CD8-positive, alpha-beta T cell (primary cell): ENCODE measurements at places on chromosomes 5 and 9.

GRCh38 chr9:87447547-87448432 is 49.9 kb upstream of the DAPK1 start:
- DNase-seq, result no peak

DNA sequence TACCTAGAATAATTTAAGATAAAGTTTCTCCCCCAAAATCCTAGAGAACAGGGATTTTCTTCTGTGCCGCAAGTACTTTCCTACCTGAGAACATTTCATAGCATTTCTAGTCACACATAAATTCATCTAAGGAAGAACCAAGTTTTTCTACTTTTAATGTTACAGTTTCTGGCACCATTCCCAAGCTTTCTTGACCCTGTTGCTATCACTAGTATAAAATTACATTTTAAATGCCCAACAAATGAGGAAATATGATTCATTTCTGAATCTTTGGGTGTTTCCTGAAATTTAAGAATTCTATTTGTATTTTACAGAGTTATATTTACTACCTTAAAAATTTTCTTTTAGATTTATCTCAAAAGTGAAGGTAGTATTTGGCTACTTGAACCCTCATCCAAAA is 137.8 kb downstream of the LPAR1 start:
- DNase-seq, result no peak

- DNase-seq, result no peak
Observed at GRCh38 chr5:86737579-86737978, 119.8 kb downstream of the COX7C start.

- no peak for DNase-seq
Observed at GRCh38 chr5:82150559-82150958, 127.6 kb downstream of the RPS23 start.

DNA sequence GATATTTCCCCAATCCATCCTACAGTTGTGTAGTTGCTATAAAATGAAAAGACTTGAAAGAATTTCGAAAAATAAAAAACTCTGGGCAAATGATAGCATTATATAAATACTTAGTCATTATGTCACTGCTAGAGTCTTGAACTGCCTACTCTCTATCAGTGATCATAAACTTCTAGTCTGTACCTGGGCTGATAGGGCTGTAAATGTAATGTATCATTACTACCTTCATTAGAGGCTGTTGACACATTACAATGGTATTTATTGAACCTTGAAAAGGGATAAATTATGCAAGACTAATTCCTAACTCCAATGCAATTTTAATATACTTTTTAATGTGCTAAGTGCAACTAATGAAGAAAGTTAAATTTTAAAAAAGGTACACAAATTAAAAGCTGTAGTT is 214.1 kb upstream of the EFNA5 start:
- DNase-seq, result no peak

- no peak for DNase-seq
Observed at GRCh38 chr5:96726802-96727201, 64.6 kb downstream of the CAST start.

DNA sequence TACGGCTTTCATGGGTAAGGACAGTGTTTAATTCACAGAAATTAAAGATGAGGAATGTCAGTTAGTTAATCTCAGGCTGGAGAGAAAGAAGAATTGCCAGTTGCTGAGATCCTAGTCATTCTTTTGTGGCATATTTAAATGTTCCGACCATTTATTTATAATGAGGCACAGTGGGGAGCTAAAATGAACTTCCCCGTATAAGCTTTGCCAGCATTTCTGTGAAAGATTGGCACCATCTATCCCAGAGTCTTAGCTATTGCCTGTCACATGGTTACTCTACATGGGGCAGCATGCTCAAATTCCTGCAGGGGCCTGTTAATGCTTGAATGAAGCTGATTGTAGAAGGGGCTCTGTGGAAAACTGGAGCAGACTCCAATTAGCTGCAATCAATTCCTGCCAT is 314.1 kb downstream of the PRELID2 start:
- DNase-seq, result no peak

- DNase-seq, result no peak
Observed at GRCh38 chr9:134367791-134368490, 41.7 kb downstream of the RXRA start.

- DNase-seq, result no peak
Observed at GRCh38 chr5:88854769-88855168, 28.2 kb downstream of the MEF2C start.

- DNase-seq, result no peak
Observed at GRCh38 chr5:5436203-5436760, 13.8 kb downstream of the ICE1 start.

DNA sequence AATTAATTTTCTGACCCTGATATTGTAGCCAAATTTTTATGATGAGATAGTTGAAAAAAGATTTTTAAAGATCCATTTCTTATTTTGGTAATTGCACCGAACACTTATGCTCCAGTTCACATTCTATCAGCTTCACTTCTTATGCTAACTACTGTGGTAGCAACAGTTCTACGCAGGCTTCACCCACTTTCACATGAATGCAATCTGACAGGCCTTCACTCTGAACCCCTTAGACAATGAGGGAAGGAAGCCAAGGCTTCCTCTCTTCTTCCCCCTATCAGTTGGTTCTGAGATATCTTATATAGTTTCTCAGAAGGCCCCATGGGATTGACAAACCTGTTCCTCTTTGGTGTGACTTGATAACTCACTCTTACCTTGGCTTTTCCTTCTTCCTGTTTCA is 185.8 kb downstream of the CETN3 start:
- no peak for DNase-seq

DNA sequence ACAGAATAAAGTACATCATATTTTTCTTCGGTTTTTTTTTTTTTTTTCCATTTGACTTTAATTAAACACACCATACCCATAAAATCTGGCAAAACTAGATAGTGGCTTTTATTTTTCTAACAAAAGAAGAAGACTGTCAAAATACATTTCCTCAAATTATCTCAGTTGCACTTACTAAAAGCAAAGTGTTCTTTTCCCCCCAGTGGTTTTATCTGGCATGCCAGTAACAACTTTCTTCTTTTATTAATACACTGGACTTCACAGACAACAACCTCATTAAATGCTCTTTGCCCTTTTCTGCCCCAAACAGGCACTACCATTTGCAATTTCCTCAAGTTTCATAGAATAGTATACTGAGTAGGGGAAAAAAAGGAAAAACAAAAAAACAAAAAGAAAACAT is 1792.3 kb downstream of the EFNA5 start:
- DNase-seq, result no peak

DNA sequence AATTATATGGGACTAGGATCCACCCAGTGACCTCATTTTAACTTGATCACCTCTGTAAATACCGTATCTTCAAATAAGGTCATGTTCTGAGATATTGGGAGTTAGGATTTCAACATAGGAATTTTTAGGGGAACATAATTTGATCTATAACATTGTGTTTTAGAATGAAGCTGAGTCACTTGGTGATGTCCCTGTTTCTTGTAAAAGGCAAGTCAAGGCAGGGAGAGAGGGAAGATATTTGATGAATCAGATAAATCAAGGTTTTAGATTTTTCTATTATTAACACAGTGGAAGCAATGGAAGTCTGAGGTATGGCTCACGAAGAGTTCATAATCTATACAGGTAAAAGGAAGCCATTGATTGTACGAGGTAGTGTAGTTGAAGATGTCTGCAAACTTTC is 11.8 kb upstream of the GPR151 start:
- no peak for DNase-seq

- DNase-seq, result no peak
Observed at GRCh38 chr5:55454282-55454681, 80.5 kb downstream of the PLPP1 start.

DNA sequence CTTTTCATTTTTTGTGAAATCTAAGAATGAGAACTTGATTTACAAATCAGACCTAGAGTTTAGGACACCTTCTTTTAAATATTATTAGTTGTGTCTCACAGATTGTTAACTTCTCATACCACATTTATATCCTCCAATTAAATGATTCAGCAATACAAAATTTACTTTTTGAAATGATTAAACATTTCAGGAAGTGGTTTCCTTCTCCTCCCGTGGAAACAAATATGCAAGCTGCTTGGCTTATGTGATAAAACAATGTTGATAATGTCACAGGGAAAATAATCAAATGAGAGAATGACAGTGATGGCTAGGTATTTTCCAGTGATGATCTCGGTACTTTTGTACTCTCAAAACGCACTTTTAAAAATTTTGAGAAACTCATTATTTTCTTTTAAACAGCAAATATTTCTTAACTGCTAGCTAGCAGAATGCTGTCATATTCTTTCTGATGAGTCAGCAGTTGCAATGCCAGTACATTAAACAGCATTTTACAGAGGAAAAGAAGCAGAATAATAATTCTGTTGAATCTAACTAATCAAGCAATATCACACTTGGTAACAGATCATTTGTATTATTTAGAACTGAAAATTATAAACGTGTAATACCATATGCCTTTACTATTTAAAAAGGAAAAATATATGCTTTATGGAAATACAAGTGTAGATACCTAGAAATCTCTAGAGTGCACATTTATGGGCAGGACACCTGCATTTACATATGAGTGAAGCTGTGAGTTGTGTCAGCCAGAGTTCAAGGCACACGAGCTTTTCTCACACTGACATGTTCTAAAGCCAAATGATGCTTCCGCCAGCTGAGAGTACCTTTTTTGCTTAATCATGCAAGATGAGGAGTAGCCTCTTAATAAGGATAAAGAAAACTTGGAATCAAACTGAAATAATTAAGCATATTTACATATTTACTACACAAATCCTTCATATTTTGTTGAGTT is 53.6 kb upstream of the CDH18 start:
- no peak for DNase-seq

GRCh38 chr5:95220381-95220780 is 64.5 kb downstream of the MCTP1 start:
- no peak for DNase-seq

DNA sequence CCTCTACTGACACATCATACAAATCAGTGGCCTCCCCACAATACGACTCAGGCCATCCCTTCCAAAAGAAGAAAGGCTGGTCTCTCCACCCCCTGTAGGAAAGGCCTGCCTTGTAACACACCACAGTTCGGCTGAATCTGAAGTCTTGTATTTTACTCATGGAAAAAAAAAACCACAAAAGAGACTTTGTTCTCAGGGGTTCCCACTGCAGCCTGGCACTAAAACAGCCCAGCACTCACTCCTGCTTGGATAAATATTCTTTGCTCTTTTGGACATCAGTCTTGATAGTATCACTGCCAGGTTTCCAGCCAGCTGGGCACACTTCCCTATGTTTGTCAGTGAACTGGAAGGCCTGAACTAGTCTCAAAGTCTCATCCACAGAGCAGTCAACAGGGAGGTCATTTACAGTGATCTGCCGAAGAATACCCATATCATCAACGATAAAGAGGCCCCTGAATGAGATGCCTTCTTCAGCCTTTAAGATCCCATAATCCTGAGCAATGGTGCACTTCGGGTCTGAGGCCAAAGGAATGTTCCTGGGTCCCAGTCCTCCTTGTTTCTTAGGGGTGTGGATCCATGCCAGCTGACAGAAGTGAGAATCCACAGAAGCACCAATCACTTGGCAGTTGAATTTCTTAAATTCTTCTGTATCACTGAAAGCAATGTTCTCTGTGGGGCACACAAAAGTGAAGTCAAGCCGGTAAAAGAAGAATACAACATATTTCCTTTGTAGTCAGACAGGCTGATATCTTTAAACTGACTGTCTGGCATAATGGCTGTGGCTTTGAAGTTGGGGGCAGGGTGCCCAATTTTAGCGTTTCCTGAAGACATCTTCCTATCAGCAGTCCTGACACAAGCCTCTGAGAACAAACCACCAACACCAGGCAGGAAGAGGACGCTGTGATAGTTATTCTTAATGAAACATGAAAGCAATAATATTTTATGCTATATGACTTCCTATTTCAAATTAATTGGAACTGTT is 198.1 kb downstream of the LURAP1L start:
- no peak for DNase-seq

DNA sequence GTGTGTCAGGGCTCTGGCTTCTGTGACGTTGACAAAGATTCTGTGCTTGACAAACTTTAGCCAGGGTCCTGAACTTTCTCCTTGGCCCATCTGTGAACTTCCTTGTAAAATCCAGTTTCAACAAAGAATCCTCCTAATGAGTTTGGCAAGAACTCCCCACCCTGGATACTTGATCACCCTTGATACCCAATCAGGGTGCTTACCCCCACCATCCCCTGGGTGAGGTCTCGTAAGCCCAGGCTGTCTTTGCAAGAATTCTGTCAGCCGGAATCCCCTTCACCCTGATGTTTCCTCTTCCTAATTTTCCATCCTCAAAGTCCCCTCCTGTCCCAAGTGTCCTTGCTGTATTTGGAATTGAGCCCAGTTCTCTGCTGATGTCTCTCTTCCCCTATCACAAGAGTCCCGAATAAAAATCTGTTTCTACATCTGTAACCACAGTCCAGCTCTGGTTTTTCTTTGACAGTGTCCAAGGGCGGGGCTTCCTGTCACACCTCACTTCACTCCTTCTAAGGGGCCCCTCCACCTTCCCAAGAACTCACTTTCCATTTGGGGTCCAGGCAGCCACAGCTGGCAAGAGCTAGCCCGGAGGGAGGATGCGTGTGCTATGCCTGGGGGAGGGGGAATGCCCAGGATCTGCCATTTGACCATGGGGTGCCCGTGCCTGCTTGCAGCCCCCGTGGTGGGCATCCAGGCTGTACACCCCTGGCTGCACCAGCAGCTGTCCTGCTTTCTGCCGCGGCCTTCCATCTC is 2.7 kb upstream of the CARD19 start:
- DNase-seq, result no peak

- no peak for DNase-seq
Observed at GRCh38 chr9:28332648-28333047, 759.4 kb upstream of the C9orf72 start.

GRCh38 chr5:92567831-92568450 is 1013.1 kb downstream of the NR2F1-AS1 start:
- no peak for DNase-seq

DNA sequence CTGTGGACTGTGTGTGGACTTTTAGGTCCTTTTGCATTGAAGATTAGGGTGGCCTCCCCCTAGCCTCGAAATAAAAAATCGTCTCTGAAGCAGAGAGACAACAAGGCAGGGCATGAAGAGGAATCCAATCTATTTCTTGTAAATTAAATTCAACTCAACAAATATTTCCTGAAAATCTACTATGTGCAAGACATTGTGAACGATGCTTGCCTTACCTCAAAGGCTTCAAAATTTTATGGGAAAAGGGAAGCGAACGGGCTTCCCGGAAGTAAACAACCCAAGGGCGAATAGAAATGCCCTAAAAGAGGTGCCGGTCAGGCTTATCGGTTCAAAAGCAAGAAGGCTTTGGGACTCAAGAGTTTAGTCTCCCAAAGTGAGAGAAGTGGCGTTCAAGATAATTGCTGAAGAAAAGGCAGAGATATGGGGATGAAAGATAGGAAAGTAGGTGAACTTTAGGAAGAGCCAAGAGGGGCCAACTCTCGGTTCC is 525 bp downstream of the KIF24 start:
- no peak for DNase-seq

- DNase-seq, result no peak
Observed at GRCh38 chr5:81789033-81789432, 38.1 kb upstream of the SSBP2 start.
